ENCODE measurements at places on chromosomes 16 and 17.

DNA sequence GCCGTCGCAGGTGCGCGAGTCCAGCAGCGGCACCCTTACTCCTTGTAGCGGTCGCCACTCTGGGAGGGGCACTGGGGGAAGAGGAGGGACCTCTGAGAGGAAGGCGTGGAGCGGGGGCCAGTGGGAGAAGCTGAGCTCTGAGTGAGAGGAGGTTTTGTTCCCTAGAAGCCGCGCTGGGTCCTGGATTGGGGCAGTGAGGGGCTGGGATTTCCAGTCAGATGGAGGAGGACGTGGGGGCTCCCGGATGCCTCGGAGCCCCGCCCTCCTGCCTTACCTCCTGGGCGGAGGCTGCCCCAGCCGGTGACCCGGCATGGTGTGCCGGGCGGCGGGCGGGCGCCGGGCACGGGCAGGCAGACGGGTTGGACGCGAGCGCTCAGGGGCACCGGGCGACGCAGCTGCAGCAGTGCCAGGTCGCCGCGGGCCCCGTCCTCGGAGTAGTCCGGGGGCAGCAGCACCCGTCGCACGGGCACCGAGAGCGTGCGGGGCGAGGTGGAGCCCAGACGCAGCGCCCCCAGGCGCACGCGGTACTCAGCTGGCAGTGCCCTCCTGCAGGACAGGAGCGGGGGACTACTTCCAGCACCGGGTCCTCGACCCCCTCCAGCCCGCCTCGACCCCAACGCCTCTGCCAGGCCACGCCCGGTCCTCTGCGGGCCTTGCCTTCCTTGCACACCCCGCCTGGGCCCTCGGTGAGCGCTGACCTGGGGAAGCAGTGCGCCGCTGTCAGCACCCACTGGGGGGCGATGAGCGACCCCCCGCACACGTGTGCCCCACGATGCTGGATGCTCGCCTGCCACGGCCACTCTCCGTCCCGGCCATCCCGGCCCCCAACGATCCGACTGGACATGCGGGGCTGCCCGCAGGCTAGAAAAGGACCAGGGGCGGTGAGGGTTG, 2.0 kb downstream of the PRSS33 start:
- peak; percentile 19 for DNase-seq

GRCh38 chr17:41329279-41329948, 13.9 kb upstream of the KRTAP17-1 start:
- no peak for DNase-seq

DNA sequence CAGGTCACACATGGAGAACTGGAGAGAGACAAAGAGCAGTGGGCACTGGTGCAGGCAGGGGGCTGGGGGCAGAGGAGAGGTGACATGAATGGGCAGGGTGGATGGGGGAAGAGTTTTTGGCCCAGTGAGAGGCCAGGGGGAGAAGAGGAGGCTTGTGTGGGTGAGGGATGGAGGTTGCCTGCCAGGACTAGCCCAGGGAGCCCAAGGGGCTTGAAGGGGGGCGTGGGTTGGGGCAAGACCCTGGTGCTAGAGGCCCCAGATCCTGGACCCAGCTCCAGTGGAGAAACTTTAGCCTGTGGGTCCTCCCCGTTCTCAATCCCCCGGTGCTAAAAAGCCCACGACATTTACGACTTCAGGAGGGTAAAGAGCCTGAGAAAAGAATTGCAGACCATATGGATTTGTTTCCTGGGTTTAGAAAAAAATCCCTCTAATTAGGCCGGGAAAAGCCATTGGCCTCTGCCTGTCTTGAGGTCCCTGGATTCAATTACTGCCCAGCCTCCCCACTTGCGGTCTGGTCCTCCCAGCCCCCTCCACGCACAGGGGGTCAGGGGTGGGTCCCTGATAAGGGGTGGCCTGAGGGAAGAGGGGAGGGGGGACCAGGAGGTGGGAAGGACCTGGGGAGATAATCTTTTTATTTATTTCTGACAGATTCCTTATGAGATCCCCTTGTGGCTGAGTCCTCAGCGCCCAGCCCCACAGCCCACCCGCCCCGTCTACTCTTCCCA, 33.0 kb downstream of the NGFR start:
- DNase-seq: no peak

GRCh38 chr17:77356690-77357201, 216.0 kb downstream of the SEC14L1 start:
- DNase-seq: no peak

- DNase-seq: peak; percentile 65
Measured at GRCh38 chr16:57994778-57995177, 5.7 kb downstream of the ZNF319 start.

GRCh38 chr16:29820730-29821642, 724 bp downstream of the MVP start:
- DNase-seq: peak; percentile 55

GRCh38 chr16:24670623-24671454, 58.6 kb upstream of the TNRC6A start:
- no peak for DNase-seq

- no peak for DNase-seq
Measured at GRCh38 chr16:53985861-53986260, 281.9 kb downstream of the FTO start.

All from CD4-positive, alpha-beta T cell treated with Interferon gamma for 1 hour (primary cell).